Bronchus fibroblast of lung (primary cell): ENCODE measurements at places on chromosomes 5 and 9. TPM values are rescaled to one million over a fixed set of nuclear protein-coding genes. Genes with fewer than 3 reads are reported as not detected.

The SLC6A19 gene
- not detected in 2 replicates for total RNA-seq

The KDM4C gene
- total RNA-seq: 8.0 and 9.6 TPM in 2 replicates

The SPINK4 gene
- not detected in 2 replicates for total RNA-seq

The ENG gene
- 47.2 and 48.9 TPM in 2 replicates for total RNA-seq

The PCDHGC4 gene
- 0.17 and 0.30 TPM in 2 replicates for total RNA-seq

The ANXA1 gene
- 421 and 427 TPM in 2 replicates for total RNA-seq

The CCDC180 gene
- 0.30 and 0.34 TPM in 2 replicates for total RNA-seq

The CA9 gene
- 0.74 and 0.84 TPM in 2 replicates for total RNA-seq

The SGCD gene
- 1.0 and 1.3 TPM in 2 replicates for total RNA-seq

The HSPB3 gene
- total RNA-seq: not detected in 2 replicates

The MLANA gene
- total RNA-seq: not detected in 2 replicates

The FBP2 gene
- total RNA-seq: not detected in 2 replicates

The FAM240B gene
- not detected in 2 replicates for total RNA-seq

The LRRC19 gene
- total RNA-seq: not detected in 2 replicates

The CATSPER3 gene
- 0.17 and 0.30 TPM in 2 replicates for total RNA-seq

The JAKMIP2 gene
- 9.2 and 14.1 TPM in 2 replicates for total RNA-seq

The STPG3 gene
- not detected in 2 replicates for total RNA-seq

The MEGF10 gene
- under 0.01 TPM in 1 of 2 replicates, not detected in the other for total RNA-seq

The MACIR gene
- total RNA-seq: 4.5 and 6.4 TPM in 2 replicates

The GDA gene
- total RNA-seq: under 0.01 and 0.34 TPM in 2 replicates

The SUSD3 gene
- 4.7 and 5.6 TPM in 2 replicates for total RNA-seq

The SPATA31C1 gene
- total RNA-seq: not detected in 2 replicates

The SHLD3 gene
- total RNA-seq: 1.3 and 1.7 TPM in 2 replicates

The DNAI1 gene
- total RNA-seq: not detected in 2 replicates

The ARID3C gene
- not detected in 2 replicates for total RNA-seq

The CD72 gene
- total RNA-seq: 0.50 and 1.0 TPM in 2 replicates

The SPATA31D4 gene
- total RNA-seq: not detected in 2 replicates

The TMOD1 gene
- total RNA-seq: 0.17 TPM in 1 of 2 replicates, not detected in the other

The ADAMTS6 gene
- 16.5 and 19.3 TPM in 2 replicates for total RNA-seq

The CCDC183 gene
- total RNA-seq: under 0.01 TPM in 1 of 2 replicates, not detected in the other

The PRR16 gene
- total RNA-seq: 23.9 and 28.1 TPM in 2 replicates

The RGS14 gene
- total RNA-seq: 5.1 and 13.1 TPM in 2 replicates

The PPP2CA gene
- total RNA-seq: 234 and 276 TPM in 2 replicates

The CSF1R gene
- 0.89 TPM in 1 of 2 replicates, not detected in the other for total RNA-seq

The NIPAL4 gene
- 0.50 TPM in 1 of 2 replicates, not detected in the other for total RNA-seq

The PCDHGA3 gene
- total RNA-seq: 0.15 and 0.34 TPM in 2 replicates

The OR1Q1 gene
- not detected in 2 replicates for total RNA-seq

The OBP2B gene
- total RNA-seq: not detected in 2 replicates

The GPR107 gene
- 17.1 and 17.5 TPM in 2 replicates for total RNA-seq

The SV2C gene
- total RNA-seq: not detected in 2 replicates

The FOXD4L3 gene
- total RNA-seq: not detected in 2 replicates

The WWC1 gene
- 3.1 and 4.2 TPM in 2 replicates for total RNA-seq

The ZDHHC11 gene
- total RNA-seq: 0.34 and 0.59 TPM in 2 replicates

The GPR151 gene
- total RNA-seq: not detected in 2 replicates

The IL13 gene
- total RNA-seq: not detected in 2 replicates

The LVRN gene
- total RNA-seq: under 0.01 TPM in 2 replicates

The SNX18 gene
- 33.4 and 39.5 TPM in 2 replicates for total RNA-seq

The OR1N2 gene
- total RNA-seq: not detected in 2 replicates

The EQTN gene
- total RNA-seq: not detected in 2 replicates
